ENCODE measurements at places on chromosomes 2 and 18. TPM values are rescaled to one million over a fixed set of nuclear protein-coding genes. Genes with fewer than 3 reads are reported as not detected.

GRCh38 chr18:46950064-46950656 lies 32.8 kb downstream of the KATNAL2 start:
- peak; percentile 9 for DNase-seq

GRCh38 chr2:30223413-30223874 lies 7.9 kb upstream of the LBH start:
- DNase-seq = no peak

KCNJ3 gene
- not detected for polyA plus RNA-seq

PROM2 gene
- polyA plus RNA-seq = 0.04 TPM

DNA sequence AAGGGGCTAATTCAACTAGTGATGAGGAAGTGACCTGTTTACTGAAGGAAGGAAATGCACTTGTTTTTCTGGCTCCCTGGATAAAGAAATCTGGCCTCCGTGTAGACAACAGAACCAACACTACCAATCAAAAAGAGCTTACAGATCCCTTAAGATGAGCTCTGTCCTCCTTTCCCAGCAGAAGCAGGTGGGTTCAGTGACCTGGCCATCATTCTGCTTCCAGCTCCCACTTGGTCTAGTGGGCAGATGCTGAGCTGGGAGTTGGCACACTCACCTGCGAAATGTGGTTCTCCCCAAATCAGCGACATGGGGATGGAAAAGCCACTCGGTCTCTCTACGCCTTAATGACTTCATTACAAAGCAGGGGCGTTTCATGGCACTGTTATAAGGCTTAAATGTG lies 132.6 kb downstream of the AFF3 start:
- no peak for DNase-seq

DNA sequence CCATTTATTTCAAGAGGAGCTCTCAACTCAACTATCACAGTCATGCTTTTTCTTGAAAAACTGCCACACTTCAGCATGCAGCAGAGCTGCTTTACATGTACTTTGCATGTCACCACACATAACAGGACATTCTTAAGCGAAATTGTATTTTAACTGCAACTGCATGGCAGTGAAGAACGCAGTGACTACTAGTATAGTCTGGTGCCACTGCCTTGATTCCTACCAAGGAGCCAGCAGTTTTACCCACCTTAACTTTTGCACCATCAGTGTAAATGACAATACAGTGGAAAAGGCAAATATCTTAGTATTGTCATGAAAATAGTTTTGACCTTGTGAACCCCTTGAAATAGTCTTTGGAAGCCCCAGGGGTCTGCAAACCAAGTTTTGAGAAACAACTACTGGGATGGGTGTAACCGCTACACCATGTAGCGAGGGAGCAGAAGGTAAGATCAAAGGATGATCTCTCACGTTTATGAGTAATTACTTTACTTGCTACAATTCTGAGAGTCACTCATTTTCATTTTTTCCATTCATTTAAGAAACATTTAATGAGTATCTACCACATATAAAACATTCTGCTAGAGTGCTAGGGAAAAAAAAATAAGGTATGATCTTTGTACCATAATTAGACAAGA lies 32.3 kb upstream of the MPP4 start:
- no peak for DNase-seq

Data from A549 (cell line).